ENCODE measurements at places on chromosomes 13 and 19.
A peak's percentile ranks its signal among the peaks of the same experiment; 100 is the strongest.

DNA sequence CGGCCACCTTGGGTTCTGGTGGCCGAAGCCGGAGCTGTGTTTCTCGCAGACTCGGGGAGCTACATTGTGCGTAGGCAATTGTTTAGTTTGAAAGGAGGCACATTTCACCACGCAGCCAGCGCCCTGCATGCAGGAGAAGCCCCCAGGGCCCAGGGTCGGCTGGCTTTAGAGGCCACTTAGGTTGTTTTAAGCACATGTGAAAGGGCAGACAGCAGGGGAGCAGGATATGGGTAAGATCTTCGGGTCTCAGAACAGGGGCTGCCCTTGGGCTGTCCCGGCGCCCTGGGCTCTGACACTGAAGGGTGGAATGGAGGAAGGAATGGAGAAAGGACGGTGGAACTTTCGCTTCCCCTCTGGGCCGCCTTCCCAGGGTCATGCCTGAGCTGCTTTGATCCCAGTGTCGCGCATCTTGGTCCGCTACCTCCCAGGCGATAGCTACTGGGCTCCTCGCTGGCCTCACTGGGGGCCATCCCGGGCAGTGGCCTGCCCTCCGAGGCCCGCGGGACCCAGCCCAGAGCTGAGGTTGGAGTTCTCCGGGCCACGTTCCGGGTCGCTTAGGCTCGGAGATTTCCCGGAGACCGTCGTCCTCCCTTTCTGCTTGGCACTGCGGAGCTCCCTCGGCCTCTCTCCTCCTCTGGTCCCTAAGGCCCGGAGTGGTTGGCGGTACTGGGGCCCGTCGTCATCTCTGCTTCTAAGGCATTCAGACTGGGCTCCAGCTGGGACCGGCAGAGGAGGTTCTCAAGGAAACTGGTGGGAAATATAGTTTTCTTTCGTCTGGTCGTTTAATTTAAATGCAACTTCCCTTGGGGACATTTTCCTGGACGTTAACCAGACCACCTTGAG, 4.3 kb upstream of the POU4F1 start:
- no peak for DNase-seq

DNA sequence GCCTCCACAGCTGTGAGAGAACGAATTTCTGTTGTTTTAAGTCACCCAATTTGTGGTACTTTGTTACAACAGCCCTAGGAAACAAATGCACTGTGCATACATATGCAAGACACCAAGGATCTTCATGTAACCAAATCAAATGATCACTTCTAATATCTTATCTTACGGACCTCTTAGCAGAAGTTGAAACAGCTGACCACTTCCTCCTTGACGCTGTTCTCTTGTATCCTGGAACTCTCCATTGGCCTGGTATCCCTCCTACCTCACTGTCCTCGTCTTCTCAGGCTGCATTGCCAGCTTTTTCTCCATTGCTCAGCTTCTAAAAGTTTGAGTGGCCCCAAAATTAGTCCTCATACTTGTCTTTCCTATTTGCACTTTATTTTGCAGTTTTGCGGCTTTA, 200.4 kb downstream of the DLEU7 start:
- no peak for DNase-seq

- no peak for DNase-seq
Observed at GRCh38 chr13:43964698-43965458, 85.2 kb downstream of the LACC1 start.

DNA sequence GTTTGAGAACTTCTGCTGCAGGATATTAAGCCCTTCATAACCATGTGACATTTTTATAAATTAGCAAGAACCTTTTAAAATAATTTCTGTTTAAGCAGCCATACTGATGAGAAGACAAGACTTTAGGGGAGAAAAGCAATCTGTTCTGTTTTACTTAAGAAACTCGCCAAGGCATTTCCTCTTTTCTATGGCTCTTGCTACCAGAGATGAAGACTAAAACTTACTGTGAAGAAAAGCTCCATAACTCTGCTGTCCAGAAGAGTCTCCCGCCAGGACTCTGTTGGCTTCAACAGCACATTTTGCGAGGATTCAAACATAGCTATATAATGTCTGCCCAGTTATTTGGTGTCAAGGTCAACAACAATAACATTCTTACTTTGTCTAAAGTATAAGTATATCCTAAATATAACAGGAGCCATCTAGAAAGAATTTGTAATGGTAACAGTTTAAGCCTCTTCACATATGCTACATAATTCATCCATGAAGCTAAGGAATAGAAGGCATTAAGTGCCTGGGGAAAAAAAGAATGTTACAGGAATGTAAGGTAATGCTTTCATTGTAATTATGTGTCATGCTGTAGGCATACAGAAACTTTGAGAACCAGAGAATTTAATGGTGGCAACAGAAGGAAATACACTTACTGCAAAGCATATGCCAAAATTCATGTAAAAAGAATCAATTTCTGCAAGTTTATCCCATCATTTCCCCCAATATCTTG, 53.2 kb upstream of the EEF1AKMT1 start:
- no peak for DNase-seq

- no peak for DNase-seq
Observed at GRCh38 chr13:44373601-44374347, at the start of gene SERP2. TSS of gene SERP2 (plus strand) at chr13:44373824. CDS start at chr13:44374026, 202 bp downstream.

DNA sequence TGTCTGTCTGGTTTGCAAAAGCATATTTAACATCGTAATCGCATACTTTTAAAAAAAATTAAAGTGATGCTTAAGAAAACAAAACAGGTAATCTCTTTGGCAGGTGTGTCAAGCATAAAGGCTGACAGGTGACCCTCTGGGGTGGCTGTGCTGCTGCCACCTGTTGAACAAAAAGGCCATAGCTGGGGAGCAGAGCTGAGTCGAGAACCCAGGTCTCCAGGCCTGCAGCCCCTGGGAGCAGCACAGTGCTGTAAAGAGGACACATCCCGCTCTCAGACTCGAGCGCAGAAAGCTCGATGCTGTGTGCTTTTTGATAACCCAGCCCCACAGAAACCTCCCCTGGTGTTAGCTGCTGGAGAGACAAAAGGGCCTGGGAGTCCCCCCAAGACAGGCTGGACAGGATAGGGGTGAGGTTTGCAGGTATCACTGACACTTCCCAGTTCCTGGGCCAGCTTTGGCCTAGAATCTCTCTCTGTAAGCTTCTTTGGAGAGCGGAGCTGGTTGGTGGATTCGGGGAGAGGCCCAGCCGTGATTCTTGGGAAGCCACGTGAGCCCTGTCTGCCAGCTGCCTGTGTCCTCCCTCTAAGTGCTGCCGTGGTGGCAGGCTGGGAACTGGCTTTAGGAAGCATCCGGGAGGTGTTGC, 66.9 kb downstream of the C13orf42 start:
- no peak for DNase-seq

- peak; percentile 22 for DNase-seq
Observed at GRCh38 chr13:26498656-26499601, 58.6 kb upstream of the WASF3 start.

- DNase-seq, result no peak
Observed at GRCh38 chr13:79406597-79406908, 498 bp upstream of the RBM26 start.

- DNase-seq, result no peak
Observed at GRCh38 chr13:99382428-99383133, 75.4 kb upstream of the GPR183 start.

DNA sequence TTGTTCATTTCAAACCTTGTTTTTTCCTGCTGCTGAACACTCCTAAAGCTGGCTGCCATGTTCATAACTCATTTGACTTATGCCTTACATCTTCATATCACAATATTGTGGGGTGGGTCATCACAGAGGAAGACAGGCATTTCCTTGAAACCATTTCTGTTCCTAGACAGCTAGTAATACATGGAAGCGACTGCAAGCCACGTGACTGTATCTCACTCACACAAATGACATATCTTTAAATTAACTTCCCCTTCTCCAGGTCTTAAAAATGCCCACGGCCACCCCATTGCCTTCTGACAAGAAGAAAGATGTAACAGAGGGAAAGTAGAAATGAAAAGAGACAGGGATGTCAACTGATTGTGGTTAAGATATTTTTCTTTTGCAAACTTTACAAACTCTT, 236.8 kb downstream of the LMO7 start:
- DNase-seq, result no peak

DNA sequence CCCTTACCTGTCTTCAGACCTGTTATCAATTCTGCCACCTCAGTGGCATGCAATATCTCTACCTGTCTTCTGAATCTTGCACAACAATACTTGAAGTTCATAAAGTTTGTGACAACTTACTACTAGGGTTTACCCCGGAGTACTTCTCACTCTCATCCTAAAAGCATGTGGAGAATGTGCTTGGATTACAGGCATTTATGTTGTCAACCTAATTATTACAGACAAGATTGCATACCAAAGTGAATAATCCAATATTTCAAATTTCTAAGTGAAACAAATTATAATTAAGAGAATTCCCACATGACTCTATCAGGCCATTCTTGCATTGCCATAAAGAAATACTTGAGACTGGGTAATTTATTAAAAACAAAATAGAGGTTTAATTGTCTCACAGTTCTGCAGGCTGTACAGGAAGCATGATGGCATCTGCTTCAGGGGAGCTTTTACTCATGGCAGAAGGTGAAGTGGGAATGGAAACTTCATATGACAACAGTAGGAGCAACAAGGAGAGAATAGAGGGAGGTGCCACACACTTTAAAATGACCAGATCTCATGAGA, 661.0 kb upstream of the SPRY2 start:
- no peak for DNase-seq

DNA sequence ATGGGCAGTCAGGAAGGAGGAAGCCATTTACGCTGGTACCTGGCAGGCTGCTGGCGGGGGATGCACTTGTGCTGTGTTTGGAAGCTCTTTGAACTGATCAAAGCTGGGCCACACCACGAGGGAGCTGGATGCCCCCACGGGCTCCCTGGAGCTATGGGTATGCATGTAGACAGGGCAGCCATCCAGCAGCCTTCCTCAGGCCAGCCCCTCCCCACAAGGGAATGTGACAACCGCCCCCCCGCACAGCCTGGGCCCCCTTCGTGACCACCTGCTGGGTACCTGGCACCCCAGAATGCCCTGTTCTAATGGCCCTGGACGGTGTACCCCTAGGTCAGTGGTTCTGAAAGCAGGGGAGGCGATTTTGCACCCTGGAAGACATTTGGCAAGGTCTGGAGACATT, 42.5 kb upstream of the C19orf12 start:
- no peak for DNase-seq

- no peak for DNase-seq
Observed at GRCh38 chr13:27406178-27406939, 18.1 kb upstream of the GTF3A start.

GRCh38 chr19:821825-822503, at the start of gene PLPPR3:
TSS of gene PLPPR3 (minus strand) at chr19:821955. CDS start at chr19:821559, 396 bp downstream.
- DNase-seq, result no peak

- DNase-seq, result no peak
Observed at GRCh38 chr19:52590728-52591127, 20.6 kb downstream of the ZNF701 start.

- DNase-seq, result no peak
Observed at GRCh38 chr13:97288486-97288900, 66.4 kb downstream of the MBNL2 start.

DNA sequence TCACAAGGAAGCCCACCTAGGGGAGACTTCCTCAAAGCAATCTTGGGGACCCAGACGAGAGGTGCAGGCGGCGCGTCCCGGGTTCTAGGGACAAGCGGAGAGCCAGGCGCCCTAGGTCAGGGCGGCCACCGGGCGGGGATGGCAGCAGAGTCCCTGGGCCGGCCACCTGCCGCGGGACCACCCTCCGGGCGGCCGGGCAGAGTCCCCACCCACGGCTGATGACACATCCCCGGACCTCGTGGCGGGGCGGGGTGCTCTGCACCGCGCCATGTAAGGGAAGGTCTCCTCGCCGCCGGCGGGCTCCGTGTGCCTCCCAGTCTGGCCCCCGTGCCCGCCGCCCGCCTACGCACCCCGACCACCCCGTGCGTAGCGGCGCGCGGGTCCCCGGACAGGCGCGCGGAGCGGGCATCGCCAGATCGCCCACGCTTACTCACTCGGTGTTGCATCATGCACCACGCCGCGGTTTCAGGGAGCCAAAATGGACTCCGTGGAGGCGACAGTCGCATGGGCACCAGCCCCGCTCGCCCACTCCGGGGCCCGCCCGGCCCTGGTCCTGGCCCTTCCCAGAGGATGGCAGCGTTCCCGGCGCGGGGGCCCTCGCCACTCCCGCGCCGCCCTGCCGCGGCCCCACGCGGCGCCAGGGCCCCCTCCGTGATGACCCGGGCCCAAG, 643 bp downstream of the SLC7A1 start:
- peak; percentile 20 for DNase-seq

DNA sequence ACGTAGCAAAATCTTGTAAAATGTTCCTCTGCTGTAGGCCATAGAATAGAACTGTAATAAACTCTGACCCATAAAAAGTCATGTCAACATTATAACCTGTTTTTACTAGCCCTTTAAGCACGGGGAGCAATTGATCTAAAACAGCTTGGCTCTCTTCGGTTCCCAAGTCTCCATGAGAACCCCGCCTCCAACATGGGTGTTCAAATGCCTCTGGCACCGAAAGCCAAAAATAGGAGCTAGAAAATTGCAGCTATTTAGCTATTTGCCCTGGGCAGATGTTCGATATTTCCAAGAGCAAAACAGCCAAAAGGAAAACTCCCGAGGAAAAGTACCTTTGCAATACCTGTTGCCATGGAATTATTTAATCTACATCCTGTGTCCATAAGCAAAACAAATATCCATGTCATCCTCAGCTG, 563.1 kb downstream of the EFNB2 start:
- no peak for DNase-seq

DNA sequence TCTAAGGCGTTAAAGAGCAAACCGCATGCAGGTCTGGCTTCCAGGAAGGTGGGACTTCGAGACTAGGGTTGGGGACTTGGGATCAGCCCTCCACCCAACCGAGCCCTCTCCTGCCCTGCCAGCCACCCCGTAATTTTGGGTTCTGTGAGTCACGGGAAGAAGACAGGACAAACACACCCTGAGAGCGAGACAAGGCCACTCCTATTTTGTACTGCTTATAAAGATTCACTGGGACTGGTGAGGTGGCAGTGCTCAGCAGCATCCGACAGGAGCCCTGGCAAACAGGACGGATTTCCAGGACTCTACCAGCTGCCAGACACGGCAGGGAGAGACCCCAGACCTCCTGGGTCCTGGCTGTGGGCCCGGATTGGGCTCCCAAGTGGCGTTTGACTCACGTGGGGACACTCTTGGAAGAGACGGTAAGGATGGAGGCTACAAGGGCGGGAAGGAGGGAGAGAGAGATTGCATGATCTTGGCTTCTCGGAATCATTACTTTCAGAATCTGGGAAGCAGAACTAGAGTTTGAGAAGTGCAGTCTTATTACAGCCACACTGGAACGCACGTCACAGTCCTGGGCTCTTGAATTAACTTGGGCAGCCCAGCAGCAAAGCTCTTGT, at the start of gene C5AR2:
Gene C5AR2, plus strand, starts transcription at position 245 of the 617 bp plus-strand sequence. CDS start 8,625 bp downstream, outside the sequence.
- DNase-seq, result no peak

GRCh38 chr19:49216071-49216470, 58.5 kb downstream of the TRPM4 start:
- DNase-seq, result no peak

GRCh38 chr13:54029720-54030119, 1001.1 kb downstream of the OLFM4 start:
- DNase-seq, result no peak

- DNase-seq, result no peak
Observed at GRCh38 chr13:48291730-48292129, 11.8 kb upstream of the RB1 start.

Data from cerebellar nuclear complex (tissue), 1 donor.